ENCODE measurements at places on chromosomes 4 and X.
A peak's percentile ranks its signal among the peaks of the same experiment; 100 is the strongest.

GRCh38 chr4:60809486-60809800 lies 390.7 kb upstream of the ADGRL3 start:
- no peak for DNase-seq

GRCh38 chr4:180828455-180829018 lies 1414.7 kb upstream of the TENM3 start:
- DNase-seq = peak; percentile 83

DNA sequence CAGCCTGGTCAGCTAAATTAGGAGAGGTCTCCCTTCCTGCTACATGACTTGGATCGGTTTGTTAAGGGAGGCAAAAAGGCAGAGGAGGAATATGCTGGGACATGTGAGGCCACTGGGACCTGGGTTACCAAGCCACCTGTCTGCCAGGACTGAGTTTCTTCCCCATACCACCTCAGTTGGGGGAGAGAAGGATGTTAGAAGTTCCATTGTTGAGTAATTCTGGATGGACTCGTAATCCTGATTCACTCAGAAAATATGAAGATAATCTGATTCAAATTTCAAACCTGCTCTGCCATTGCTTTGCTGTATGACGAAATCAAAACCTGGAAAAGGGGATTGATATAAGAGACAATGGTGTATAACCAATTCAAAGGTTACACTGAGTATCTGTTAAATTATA lies 97.4 kb upstream of the S100G start:
- no peak for DNase-seq

- DNase-seq = no peak
These were observed 2480.2 kb downstream of the PCDH7 start for GRCh38 chr4:33200377-33200776.

GRCh38 chrX:105758754-105759153 lies 63.6 kb upstream of the NRK start:
- no peak for DNase-seq

- no peak for DNase-seq
These were observed 6.4 kb upstream of the DCUN1D4 start for GRCh38 chr4:51836549-51836948.

DNA sequence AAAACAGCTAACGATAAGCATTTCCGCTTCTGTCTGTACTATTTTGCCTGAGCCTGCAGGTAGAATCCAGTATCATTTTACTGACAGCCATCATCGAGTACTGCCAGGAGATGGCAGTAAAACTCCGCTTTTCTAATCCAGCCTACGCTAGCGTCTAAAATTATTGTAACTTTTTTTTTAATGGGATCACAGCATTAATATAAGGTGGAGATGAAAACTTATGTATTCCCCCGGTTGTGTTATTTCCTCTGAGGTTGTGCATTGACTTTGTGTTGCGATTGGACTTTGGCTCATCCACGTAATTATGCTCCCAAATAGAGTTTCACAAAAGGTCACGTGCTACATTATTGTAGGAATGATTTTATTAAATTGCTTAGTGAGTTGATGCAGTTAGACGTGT lies 248.1 kb downstream of the C4orf33 start:
- no peak for DNase-seq

- no peak for DNase-seq
These were observed 211.3 kb upstream of the INTU start for GRCh38 chr4:127421437-127421836.

GRCh38 chr4:1574601-1575417 lies 109.3 kb downstream of the FAM53A start:
- DNase-seq = no peak

GRCh38 chr4:113657586-113658233 lies 103.8 kb downstream of the CAMK2D start:
- DNase-seq = no peak

GRCh38 chrX:119605464-119606279 lies 552 bp downstream of the NKRF start:
- peak; percentile 58 for DNase-seq

DNA sequence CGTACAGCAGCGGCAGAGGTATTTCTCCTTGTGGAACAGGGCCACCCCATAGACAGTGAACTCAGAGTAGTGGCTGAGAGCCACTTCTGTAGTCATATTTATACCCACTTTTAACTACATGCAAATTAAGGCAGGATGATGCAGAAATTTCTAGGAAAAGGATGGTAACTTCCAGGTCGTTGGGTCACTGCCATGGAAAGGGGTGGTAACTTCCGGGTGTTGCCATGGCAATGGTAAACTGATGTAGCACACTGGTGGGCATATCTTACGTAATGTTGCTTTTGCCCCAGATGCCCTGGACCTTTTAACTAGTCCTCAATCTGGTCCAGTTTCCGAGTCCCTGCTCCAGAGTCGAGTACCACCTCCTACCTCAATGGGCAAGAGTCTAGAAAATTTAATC lies 154.8 kb upstream of the AGA start:
- DNase-seq = no peak

GRCh38 chrX:44970709-44971108 lies 97.7 kb downstream of the KDM6A start:
- no peak for DNase-seq

DNA sequence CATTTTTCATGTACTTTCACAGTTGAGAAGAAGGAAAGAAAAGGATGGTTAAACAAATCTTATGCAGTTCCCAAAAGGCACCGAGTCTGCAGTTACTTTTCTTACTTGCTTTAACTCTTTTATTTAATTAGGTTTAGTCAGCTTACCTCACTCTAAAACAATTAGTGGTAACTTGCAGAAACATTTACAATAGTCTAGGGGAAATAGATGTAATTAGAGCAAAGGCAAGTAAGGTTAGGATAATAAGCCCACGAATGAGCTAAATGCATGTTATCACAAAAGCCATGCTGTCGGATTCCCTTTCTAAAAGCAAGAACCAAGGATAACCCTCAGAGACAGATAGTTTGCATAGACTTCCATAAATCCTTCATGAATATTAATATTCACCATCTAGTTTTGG lies 82.0 kb upstream of the VCX2 start:
- no peak for DNase-seq

DNA sequence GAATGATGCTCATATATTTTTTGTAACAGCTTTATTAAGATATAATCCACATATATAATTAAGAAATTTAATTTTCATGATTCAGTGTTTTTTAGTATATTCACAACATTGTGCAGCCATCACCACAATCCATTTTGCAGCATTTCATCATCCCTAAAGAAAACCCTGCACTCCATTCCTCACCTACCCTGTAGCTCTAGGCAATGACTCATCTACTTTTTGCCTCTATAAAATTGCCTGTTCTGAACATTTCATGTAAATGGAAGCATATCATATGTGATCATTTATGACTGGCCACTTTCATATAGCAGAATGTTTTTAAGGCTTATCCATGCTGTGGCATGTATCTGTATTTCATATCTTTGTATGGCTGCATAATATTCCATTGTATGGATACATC lies 339.9 kb downstream of the MAPK10 start:
- no peak for DNase-seq

GRCh38 chrX:104343428-104344129 lies 88.8 kb upstream of the ESX1 start:
- peak; percentile 53 for DNase-seq

DNA sequence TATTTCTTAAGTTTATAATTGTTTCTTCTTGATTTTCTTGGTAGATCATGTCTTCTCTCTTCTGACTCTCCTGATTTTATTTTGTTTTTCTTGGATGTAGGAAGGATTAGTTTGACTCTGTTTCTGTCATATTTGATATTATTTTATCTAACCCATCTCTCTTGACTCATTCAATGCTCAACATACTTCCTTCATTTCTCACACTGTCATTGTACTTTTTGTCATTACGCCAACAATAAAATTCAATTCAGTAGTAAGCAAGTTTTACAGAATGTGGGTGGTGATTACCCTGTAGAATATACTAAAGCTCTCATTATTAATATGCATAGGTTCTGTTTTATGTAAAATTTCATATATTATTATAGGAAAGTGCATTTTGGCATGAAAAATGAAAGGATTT lies 1303.0 kb upstream of the AGA start:
- no peak for DNase-seq

DNA sequence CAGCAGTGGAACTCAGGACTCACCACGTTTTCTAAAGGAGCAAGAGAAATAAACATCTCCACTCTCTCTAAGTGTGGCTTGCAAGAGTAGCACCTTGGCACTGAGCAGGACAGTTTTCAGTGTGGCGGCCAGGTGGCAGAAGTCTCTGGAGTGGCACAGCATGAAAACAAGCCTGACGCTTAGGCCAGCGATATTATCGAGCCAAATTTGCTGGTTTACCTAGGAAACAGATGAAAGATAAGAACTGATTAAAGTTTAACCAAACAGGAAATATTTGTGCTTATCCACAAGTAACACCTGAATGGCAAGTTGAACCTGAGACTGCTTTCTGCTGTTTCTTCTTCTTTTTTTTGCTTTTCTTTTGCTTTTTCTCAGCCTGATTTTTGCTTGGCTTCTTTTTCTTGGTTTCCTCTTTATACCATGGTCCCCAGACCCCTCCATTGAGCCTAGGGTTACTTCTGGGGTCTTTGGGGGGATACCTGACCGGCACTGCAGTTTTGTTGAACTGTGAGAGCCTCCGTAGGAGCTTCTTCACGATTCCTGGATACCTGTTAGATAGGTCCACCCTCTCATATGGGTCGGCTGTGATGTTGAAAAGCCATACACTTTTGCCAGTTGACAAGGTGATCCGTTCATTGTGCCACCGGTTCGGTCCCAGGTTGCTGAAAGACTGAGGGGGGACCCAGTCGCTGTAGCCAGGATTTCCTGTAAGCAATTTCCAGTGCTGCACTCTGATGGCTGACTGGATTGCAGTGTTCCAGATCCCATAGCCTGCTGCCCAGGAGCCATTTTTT lies 77.3 kb downstream of the ARSJ start:
- peak; percentile 8 for DNase-seq

- DNase-seq = peak; percentile 37
These were observed 2.8 kb downstream of the VEGFC start for GRCh38 chr4:176789955-176790354.

DNA sequence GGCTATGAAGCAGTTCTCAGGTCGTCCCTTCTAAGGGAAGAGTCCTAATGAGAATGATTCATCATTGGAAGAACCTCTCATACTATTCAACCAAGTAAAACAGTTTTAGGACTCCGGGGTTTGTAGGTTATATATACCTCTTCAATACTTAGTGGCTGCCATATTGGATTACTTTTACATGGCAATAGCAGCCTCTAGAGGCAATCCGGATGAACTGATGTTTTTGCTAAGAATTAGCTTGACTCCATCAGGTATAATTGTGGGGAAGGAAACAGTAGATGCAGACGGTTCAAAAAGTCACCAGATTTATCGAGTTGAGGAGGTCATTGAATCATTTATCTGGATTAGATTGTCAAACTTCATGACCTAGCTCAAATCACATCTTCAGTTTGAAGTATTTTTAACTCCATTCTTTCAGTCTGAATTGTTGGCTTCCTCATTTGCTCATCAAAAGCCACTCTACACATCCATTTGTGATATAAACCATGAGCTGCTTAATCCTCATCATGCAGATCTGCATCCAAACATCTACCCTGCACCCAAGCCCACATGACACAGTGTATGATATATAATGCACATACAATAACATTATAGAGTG lies 28.4 kb downstream of the GUCY1B1 start:
- peak; percentile 70 for DNase-seq

- no peak for DNase-seq
These were observed 41.7 kb downstream of the RPGR start for GRCh38 chrX:38285649-38286048.

- DNase-seq = no peak
These were observed 3.5 kb upstream of the SERTM2 start for GRCh38 chrX:111507933-111508332.

- DNase-seq = no peak
These were observed 69.9 kb downstream of the GASK1B start for GRCh38 chr4:158102904-158103303.

DNA sequence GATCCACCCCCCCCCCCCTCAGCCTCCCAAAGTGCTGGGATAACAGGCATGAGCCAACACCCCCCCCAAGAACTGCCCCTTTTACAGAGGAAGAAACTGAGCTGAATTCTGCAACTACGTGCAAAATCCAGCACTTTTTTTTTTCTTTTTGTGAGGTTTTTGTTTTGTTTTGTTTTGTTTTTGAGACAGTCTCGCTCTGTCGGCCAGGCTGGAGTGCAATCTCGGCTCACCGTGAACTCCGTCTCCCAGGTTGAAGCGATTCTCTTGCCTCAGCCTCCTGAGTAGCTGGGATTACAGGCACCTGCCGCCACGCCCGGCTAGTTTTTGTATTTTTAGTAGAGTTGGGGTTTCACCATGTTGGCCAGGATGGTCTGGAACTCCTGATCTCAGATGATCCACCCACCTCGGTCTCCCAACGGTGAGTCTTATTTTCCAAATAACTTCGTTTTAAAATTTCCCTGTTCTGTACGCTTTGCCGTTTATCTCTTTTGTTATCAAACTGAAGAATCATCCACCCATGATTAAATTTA lies 4.9 kb downstream of the CRLF2 start:
- DNase-seq = no peak

GRCh38 chr4:123616951-123617461 lies 220.4 kb downstream of the SPRY1 start:
- peak; percentile 75 for DNase-seq

GRCh38 chr4:81498046-81498445 lies 26.3 kb upstream of the RASGEF1B start:
- DNase-seq = no peak

DNA sequence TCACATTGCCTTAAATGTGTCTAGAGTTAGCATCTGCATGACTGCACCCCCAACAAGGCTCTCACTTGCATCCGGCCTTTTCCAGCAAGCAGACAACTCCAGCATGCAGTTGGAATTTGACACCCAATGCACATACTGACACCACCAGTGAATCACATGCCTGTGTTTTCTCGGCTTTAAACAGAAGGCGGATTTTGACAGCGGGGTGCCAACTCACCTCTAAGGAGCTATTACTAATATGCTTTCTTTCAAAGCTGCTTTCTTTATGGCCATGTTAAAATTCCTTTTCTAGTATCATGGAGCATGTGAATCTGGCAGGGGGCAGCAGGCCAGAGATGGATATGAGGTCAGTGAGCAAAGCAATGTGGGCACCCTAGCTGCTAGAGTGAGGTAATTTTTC lies 78.0 kb upstream of the CLNK start:
- DNase-seq = no peak

DNA sequence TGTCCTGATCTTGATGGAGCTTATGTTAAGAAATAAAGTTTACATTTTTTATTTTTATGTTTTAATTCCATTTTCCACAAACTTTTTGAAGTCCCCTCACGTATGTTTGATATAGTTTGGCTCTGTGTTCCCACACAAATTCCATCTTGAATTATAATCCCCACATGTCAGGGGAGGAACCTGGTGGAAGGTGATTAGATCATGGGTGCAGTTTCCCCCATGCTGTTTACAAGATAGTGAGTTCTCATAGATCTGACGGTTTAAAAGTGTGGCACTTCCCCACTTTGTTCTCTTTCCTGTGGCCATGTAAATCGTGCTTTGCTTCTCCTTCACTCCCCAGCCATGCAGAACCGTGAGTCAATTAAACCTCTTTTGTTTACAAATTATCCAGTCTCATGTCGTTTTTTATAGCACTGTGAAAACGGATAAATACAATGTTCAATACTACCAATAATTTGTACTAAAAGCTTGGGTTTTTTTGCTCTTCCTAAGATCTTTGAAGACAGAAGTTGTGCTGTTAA lies 89.8 kb downstream of the PAPSS1 start:
- DNase-seq = no peak
